AG09309 (cell line): ENCODE measurements at places on chromosomes 2 and 18.
A peak's percentile ranks its signal among the peaks of the same experiment; 100 is the strongest.

GRCh38 chr2:238697193-238698071 lies 150.5 kb upstream of the TWIST2 start:
- no peak for DNase-seq

DNA sequence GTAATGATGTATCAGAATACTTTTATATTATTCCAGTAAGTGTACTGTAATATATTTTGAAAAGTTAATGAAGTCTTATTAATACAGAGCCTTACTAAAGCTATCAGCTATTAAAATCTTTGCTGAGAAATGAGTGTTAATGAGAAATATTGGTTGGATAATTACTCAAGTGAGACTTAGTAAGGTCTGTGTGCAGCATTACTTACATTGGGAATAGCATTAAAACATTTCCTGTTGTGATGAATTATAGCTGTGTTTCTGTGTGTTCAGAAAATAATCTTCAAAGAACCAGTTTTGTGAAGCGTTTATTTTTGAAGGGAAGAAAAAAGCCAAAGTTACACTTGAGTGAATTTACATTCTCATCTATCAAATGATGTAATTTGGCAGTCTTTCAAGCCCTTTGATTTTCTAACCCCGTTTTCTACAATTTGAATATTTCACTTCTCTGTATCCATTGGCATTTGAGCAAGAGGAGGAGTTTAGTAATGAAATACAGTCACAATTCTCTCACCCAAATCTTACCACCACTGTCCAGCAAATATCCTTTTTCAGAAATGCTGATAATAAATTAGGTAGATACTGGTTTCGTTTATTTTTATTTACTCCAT lies 123.5 kb upstream of the BOD1L2 start:
- no peak for DNase-seq

DNA sequence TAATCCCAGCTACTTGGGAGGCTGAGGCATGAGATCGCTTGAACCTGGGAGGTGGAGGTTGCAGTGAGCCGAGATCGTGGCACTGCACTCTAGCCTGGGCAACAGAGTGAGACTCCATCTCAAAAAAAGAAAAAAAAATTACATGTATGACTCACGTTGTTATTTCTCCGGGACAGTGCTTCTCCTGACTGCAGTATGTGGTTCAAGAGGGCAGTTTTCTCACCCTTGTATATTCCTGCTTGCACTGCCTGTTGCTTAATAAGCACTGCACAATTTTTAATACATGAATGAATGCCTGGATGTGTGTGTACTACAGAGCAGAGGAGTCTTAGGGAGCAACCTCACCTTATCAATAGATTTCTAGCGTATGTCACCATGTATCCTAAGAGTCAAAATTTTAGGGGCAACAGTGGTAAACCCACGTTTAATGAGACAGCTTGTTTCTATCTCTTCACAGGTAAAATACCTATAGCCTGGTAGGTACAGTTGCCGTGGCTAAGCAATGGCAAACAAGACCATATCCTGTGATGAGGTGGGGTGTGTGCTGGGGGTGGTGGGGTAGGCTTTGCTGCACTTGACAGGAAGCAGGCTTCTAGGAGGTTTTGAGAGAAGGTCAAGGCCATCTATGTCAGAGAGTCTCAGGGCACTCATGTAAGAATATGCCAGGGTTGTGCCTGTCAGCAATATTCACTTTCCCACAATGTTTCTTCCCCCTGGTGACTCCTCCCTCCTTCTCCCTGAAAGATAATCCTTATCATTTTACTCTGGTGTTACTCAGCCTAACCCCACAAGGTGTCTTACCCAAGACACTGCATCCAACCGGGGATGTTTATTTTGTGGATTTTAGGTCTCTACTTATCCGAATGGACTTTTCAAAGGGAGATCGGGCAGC lies 36.9 kb upstream of the MEX3C start:
- DNase-seq, result no peak

- no peak for DNase-seq
Measured at GRCh38 chr2:136126021-136126420, 8.1 kb upstream of the CXCR4 start.

DNA sequence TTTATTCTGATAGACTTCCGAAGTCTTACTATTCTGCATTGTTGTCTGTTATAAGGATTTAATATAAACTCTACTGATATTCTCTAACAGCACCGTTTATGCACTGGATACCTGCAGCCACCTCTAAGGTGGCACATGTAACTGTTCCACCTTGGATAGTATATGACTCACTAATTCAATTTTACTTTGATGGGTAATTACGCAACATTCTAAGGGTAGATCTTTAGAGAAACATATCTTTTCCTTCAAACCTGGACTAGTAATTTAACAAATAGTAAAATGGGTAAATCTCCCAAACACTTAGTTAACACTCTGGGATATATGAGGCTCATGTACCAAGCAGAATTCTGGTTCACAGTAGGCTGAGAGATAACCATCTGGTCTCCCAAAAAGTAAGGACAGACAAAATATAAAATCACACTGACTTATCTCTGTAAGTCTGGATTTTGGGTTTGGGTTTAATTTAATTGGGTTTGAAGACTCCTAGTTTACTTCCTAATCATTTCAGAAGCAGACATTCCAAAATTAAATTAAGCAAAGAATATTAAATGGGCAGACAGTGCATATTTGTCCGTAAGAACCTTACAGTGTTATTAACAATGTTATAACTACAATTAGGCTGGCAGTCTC lies 414.8 kb downstream of the TGIF1 start:
- no peak for DNase-seq

- DNase-seq, result no peak
Measured at GRCh38 chr2:235793163-235793752, 299.4 kb downstream of the AGAP1 start.

GRCh38 chr2:168713325-168713724 lies 89.1 kb upstream of the NOSTRIN start:
- no peak for DNase-seq

GRCh38 chr18:49026501-49027373 lies 76.0 kb upstream of the SMAD7 start:
- no peak for DNase-seq

- no peak for DNase-seq
Measured at GRCh38 chr2:231489990-231490389, 25.7 kb upstream of the NCL start.

DNA sequence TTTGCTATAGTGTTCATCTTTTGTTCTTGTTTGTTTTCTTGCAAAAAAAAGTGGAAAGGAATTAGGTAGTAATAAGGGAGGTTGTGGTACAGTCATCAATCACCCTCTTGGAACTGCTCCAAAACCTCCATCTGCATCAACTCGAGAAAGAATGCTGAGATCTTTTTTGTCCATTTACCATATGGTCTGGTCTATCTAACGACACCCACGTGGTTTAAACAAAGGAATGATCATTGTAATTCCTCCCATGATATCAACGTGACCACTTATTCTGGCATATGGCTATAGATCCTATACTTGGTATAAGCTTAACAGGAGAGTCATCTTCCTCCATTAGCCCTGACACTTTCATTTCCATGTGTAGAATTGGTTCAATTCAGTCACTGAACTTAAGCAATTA lies 1025.3 kb upstream of the NXPH2 start:
- no peak for DNase-seq

DNA sequence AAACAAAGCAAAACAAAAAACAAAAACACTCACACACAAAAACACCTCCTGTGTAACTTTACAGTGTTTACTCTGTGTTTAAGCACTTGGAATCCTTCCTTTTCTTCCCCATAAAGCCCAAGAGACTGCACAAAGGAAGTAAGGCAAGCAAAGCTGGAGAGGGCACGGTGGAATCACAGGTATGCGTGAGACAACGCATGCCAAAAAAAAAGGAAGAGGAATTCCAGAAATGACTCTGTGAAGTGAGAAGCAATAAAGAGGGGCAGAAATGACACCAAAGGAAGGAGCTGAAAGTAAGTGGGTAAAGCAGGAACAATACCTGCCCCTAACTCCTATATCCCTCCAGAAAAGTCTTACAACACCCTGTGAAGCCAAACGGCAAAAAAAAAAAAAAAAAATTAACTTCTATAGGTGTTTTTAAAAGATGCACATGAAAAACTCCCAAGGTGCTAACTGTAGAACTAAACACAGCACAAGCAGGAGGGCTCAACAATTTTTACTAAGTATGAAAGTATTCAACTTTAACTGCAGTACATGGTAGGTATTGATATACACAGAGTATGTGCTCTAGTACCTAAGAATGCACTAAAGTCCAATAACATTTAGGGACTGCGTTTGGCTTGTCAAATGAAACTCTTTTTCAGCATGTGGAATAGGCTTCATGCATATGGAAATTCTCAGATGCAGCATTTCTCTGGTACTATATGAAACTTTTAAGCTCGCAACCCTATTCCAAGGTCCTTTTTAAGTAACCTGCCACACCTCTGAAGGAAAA lies 9.1 kb downstream of the RND3 start:
- no peak for DNase-seq

GRCh38 chr2:63192889-63193774 lies 142.5 kb downstream of the OTX1 start:
- no peak for DNase-seq

GRCh38 chr2:98804736-98805135 lies 73.8 kb upstream of the MGAT4A start:
- DNase-seq, result no peak

- no peak for DNase-seq
Measured at GRCh38 chr2:171004833-171005232, 75.8 kb downstream of the GORASP2 start.

DNA sequence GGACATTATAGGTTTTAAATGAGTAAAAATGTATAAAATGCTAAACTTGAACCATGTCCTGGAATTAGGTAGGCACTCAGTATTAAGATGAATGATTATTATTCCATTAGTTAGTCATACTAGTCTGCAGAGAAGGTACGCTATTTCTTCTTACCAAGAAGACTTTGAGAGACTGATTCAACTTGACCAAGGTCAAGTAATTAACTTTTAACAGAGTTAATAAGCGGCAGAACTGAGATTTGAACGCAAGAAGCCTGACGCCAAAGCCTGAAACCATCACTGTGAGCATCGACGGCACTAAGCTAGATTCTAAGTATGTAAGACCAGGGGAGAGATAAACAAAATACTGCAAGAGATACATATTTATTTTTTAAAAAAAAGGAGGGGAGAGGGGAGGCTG lies 2.6 kb downstream of the EVA1A start:
- DNase-seq, result no peak

GRCh38 chr2:64035072-64035942 lies 16.1 kb upstream of the VPS54 start:
- no peak for DNase-seq

DNA sequence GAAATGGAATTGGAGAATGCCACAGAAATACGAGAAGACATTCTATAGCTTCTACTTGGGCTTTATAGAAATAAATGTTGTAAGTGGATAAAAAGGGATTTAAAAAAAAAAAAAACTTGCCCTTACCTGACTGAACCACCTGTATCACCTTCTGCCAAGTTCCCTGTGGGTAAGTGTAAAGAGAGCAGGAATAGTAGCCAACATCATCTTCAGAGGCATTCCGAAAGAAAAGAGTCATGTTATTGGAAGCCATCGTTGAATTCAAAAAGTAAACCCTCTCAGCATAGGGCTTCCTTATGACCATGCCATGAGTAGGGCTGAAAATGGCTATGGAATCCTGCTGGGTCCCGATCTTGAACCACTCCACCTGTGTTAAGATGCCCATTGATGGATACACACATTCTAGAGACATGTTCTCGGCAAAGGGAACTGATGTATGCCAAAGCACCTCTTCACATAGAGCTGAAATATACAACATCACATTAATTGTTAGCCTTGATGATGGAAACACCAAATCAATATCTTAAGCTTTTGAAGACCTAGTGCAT lies 991 bp downstream of the CD226 start:
- DNase-seq, result no peak

GRCh38 chr2:168138374-168138773 lies 109.0 kb downstream of the STK39 start:
- DNase-seq, result no peak

DNA sequence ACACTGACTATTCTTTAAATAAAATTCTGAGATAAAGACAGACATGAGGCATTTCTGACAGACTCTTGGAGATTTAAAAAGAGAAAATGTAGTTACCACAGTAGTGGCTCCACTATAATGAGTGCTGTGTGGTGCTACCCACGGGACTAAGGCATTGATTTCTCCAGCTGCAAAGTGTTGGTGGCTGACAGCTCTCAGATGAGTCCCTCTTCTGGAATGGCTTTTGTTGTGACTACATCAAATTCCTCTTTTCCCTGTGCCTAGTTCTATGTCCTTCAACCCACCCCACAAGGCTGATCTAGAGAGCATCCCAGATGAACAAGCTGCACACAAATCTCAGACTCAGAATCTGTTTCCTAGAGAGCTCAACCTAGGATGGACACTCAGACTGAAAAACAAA lies 884.8 kb upstream of the ZEB2 start:
- DNase-seq, result no peak

DNA sequence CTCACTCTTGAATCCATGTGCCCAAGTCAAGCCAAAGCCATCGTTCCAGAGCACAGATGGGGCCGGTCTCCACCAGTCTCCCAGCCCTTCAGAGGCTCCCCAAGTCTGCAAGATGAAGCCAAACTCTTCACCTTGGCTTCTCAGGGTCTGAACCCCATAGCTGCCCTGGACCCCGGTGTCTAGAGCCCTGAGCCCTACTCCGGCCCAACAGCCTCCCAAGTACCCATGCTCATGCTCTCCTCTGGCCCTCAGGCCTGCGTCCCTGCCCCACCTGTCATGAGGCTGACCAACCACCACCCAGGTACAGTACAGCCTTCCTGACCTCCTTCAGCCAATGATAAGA lies 46.0 kb downstream of the ZNF516 start:
- no peak for DNase-seq

DNA sequence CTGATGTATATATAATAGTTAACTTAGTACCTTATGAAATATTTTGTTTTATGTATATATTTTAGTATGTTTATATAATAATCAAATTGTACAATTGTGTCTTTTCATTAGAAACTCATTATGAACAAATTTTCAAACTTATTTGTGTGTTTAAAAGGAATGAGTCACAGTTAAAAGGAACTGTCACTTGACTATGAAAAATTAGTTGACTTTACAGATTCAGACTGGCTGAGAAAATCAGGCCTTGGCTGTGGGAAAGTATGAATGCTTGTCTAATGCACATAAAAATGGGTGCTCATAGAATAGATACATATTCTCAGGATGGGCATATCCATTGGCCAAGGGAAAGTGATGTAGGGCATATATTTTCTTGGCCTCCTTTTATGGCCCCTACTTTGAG lies 576.8 kb downstream of the SATB2 start:
- no peak for DNase-seq

- no peak for DNase-seq
Measured at GRCh38 chr2:224561234-224562005, 23.7 kb downstream of the CUL3 start.

GRCh38 chr2:236862961-236863728 lies 222.5 kb upstream of the COPS8 start:
- peak; percentile 91 for DNase-seq

DNA sequence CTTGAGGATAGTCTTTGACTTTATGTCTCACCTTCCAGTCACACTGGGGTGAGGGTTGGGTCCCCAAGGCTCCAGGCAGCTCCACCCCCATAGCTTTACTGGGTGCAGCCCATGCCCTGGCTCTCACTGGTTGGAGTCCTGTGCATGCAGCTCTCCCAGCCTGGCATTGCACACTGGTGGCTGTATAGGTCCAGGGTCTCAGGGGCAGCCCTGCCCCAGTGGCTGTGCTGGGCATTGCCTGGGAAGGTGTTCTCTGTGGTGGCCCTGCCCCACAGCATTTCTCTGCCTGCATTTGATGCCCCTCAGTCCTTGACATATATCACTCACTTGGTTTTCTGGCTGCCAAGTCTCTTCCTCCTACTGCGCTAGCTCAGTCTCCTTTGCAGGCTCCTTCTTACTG lies 21.2 kb downstream of the MPHOSPH10 start:
- DNase-seq, result no peak

- DNase-seq, result peak; percentile 67
Measured at GRCh38 chr18:13500227-13500865, 226.0 kb downstream of the FAM210A start.

GRCh38 chr2:171523088-171524017 lies 1.1 kb downstream of the CYBRD1 start:
- no peak for DNase-seq
